ENCODE measurements at places on chromosomes 4 and X.

- peak; percentile 87 for DNase-seq
These were observed at the start of gene IRF2 for GRCh38 chr4:184474263-184475095. IRF2 (minus strand) TSS chr4:184474550; CDS start chr4:184429064, 45,486 bp downstream.

DNA sequence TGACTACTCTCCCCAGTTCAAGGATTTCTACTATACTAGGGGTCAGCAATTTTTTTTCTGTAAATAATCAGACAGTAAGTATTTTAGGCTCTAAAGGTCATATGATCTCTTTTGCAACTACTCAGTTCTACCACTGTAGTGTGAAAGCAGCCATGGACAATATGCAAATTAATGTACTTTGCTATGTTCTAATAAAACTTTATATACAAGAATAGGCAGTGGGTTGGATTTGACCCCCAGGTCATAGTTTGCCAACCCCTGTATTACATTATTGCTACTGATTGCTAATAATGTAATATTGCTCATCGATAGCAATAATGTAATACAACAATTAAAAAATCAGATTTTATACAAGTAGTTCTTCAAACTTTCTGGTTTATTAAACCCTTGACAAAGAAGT is 59.2 kb upstream of the GPR34 start:
- DNase-seq, result no peak

GRCh38 chrX:153947009-153947769 is 2.7 kb upstream of the RENBP start:
- DNase-seq, result peak; percentile 66

GRCh38 chr4:108052558-108053120 is 63.0 kb downstream of the HADH start:
- no peak for DNase-seq

DNA sequence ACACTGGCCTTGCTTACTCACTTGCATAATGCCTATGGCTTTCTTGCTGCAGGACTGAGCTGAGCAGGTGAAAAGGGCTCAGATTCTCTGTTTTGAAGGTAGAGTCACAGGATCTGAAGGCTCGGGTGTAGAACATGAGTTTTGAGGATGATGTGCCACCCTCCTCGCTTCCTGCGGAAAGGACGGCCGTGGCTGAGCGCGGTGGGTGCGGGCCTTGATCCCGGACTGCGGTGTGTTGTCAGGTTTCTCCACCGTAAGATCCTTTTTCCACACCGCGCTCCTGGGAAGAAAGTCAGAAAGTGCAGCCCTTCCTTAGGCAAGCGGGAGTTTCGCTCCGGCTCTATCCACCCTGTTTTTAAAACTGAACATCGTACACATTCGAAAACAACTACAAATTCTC is 36.2 kb downstream of the ZFP42 start:
- DNase-seq, result peak; percentile 13

DNA sequence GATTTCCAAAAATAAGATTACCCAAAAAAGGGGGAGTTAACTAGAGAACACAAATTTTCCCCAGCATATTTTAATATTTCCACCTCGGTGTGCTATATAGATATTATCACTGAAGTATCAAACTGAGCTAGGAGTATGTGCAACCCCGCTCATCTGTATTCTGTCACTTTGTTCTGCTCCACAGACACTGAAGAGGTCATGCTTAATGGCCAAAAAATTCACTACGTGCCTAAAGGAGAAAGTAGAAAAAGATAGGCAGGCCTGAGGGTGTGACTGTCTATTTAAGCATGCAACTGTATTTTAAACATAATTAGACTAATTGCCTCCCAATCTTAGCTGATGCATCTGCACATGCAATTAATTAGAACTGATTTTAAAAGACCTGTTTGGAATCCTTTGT is 24.5 kb downstream of the SH3RF1 start:
- DNase-seq, result no peak

DNA sequence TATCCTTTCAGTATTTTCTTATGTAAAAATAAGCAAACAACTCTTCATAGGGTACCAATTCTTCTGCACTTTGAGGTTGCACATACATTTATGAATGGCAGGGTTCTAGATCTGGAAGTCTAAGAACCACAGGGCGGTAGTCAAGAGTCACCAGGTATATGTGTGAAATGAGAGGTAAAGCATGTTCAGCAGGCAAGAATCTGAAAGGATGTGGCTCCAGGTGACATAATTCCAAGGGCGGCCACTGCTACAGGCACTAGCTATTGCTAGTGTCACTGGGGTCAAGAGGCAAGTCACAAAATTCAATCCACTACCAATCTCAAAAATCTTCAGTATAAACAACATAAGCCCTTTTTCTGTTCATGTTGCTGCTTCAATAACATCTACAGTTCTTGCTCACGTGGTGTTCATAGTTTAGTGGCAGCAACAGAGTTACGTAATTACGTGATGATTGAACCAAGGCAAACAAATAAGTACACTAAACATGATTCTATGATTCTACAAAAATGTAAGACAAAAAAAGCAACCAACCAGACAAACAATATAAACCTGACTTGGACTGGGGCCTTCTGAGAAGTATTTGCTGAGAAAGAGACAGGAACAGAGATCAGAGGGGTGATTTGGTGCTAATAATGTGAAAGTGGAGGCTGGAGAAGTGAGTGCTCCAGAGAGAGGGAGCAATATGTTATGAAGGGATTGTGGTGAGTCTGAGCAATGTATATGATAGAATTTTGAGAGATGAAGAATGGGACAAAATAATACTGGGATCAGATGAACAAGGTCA is 101.7 kb downstream of the NAA11 start:
- no peak for DNase-seq

DNA sequence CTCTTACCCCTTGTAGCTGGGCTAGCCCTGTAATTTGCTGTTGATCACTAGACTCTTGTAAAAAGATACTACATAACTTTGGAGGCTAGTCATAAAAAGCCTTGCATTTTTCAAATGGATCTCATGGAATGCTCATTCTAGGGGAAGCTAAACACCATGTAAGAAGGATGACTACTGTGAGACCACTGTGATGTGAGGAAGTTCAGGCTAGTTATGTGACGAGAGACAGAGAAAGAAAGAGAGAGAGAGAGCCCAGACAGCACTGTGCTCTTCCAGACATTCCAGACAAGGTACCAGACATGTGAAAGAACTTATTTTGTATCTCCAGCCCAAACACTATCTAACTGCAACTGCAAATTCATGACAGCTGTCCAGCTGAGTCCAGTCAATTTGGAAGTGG is 404.6 kb upstream of the PITX2 start:
- no peak for DNase-seq

GRCh38 chr4:23876418-23877089 is 13.3 kb downstream of the PPARGC1A start:
- DNase-seq, result no peak

- no peak for DNase-seq
These were observed 119.7 kb downstream of the PCDH7 start for GRCh38 chr4:30839583-30840520.

- peak; percentile 8 for DNase-seq
These were observed 254.4 kb downstream of the NPFFR2 start for GRCh38 chr4:72286185-72286584.

- no peak for DNase-seq
These were observed 366.1 kb downstream of the FBXO8 start for GRCh38 chr4:173917255-173917960.

DNA sequence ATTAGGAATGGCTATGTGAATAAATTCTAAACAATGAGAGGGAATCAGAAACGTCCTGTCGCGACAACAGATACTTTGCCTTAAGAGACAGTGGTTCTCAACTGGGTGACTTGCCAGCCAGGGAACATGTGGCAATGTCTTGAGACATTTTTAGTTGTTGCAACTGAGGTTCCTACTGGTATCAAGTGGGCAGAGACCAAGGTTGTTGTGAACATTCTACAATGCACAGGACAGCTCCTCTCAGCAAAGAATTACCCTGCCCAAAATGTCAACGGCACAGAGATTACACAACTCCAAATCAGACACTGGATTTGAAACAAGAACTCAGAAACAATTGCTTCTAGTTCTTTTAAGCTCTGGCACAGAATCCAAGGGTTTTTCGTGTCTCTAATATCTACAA is 128.6 kb downstream of the ARHGAP6 start:
- no peak for DNase-seq

DNA sequence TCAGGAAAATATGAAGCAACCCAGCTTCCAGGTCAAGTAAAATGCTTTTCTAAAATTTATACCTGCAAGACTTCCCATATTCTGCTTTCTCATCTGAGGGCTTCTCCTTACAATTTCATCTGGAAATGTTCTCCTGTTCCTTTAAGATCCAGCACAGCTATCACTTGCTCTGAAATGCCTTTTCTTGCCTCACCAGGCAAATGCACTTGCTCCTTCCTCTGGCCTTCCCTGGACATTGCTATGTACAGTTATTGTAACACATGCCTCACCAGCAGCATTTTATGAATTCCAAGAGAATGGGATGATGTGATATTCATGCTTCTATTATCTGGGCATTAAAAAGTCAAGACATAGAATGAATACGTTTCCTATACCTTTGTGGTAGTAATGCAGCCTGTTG is 842.1 kb upstream of the INTU start:
- no peak for DNase-seq

- DNase-seq, result no peak
These were observed 349.1 kb downstream of the PCDH10 start for GRCh38 chr4:133498149-133498548.

GRCh38 chrX:11438380-11438723 is 145.1 kb downstream of the AMELX start:
- no peak for DNase-seq

DNA sequence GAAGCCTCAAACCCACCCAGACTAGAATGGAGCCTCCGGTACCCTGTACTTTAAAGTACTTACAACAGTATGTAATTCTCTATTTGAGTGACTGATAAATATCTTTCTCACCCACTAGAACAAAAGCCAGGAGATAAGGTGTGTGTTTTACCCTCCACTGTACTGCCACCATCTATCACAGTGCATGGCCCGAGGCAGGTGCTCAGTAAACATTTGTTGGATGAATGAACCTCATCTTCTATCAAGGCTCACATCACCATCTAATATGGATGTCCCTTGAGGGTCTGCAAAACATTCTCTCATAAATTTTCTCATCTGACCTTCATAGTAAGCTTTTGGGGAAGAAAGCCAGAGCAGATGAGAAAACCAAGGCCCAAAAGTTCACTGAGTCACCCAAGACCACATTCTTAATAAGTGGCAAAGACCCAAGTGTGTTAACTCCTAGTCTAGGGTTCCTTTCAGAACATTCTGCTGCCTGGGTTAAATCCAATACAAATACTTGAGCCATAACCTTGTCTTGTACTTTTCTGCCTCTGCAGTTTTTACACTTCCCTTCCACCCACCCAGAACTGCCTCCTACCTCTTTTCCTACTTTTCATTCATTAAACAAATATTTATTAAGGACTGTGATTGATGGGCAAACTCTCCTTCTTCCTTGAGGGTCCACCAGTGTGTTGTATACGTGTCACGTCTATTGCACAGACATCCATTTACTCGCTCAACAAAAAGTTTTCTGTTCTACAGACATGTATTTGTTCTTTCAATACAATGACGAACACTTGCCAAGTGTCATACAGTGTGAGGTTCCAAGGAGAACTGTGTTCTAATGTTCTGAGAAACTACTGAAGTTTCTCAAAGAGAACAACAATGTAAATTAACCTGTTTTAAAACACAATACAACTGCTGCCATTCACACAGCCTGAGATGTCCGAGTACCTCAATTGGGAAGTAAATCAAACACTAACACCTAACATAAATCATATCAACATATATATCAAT is 35.7 kb downstream of the APBB2 start:
- no peak for DNase-seq

- no peak for DNase-seq
These were observed 508.7 kb downstream of the TRIML1 start for GRCh38 chr4:188647820-188648370.

DNA sequence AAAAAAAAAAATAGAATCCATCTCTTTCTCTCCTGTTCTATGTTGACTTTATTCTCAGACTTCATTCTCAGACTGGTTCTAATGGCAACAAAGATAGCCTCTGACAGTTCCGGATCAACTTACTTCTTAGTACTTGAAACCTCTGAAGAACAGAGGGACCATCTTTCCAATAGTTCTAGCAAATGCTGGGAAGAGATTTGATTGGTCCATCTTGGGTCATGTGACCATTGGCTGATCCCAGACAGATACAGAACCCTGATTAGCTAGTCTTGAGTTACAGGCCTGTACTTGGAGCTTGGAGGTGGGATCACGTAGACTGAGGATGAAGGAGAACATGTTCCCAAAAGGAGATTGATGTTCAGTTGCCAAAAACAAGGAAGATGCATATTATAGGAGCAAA is 66.9 kb upstream of the STIM2 start:
- DNase-seq, result no peak

DNA sequence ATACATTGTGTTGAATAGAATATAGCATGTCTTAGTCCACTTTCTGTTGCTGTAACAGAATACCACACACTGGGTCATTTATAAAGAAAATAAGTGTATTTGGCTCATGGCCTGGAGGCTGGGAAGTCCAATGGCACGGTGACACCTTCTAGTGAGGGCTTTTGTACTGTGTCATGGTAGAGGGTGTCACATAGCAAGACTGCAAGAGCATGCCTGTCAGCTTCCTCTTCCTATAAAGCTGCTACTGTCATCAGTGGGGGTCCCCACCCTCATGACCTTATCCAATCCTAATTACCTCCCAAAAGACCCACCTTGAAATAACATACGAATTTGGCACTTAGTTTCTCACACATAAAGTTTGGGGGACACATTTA is 193.2 kb downstream of the PTTG2 start:
- DNase-seq, result no peak

DNA sequence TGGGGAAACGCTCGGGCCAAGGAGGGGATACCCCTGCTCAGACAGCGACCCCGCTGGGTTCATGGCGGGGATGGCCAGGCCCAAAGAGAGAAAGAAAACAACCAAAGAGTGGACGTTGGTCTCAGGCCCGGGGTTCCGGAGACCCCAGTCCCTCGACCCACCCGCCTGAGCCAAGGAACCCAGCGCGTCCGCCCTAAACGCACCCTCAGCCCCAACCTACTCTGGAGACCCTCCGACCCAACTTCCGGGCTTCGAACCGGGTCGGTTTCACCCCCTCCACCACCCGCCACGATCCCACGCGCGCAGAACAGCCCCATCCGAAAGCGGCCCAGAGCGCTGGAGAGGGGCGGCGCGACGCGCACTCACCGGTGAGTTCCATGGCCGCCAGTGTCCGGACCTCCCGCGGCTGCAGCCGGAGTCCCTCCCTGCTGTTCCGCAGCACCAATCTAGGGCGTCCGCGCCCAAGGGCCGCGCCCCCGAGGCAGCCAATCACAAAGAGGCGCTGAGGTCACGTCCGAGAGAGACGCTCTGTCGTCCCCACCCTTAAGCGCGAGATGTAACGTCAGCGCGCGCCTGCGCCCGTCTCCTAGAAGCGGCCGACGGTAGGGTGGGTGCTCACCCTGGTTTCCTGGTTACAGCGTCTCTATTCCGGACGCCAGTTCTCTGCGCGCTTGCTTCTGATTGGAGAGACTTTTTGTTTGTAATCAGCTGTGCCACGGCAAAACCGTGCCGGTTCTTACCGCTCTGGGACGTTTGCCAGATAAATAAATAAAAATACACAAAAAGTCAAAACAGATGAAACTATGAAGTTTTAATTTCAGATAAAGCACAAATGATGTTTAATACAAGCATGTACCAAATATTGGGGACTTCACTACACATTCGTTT is at the start of gene PIGA:
Gene PIGA (minus strand): TSS at position 389 of the 888 bp plus-strand sequence. CDS start 3,593 bp downstream, outside the sequence.
- peak; percentile 90 for DNase-seq

GRCh38 chrX:54208531-54208930 is 25.5 kb upstream of the FAM120C start:
- DNase-seq, result no peak

Measured in retina (tissue), 1 donor.